ENCODE measurements at places on chromosomes 12 and 14.

GRCh38 chr12:30320561-30320960 is 375.1 kb downstream of the IPO8 start:
- no peak for DNase-seq

- DNase-seq: peak; percentile 43
These were observed 107.9 kb upstream of the GZMB start for GRCh38 chr14:24741871-24742270.

DNA sequence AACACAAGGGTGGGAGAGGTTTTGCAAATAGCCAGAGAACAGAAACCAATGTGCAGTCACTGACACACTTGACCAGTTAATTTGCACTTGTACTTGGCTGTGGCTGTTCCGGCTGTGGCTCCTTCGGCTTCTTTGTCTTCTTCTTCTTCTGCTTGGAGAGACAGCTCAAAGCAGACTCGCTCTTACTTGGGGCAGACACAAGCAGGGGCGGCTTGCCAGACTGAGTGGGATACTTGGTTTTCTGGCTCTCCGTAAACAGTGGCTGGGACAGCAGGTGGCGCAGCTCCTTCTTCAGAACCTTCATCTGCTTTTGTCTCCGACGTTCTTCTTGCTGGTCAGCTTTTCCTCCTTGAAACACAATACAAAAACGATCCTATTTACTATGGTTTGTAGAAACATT is 25.0 kb downstream of the OTUB2 start:
- DNase-seq: peak; percentile 50

- peak; percentile 86 for DNase-seq
These were observed 3.8 kb downstream of the TXNRD1 start for GRCh38 chr12:104219361-104219892.

DNA sequence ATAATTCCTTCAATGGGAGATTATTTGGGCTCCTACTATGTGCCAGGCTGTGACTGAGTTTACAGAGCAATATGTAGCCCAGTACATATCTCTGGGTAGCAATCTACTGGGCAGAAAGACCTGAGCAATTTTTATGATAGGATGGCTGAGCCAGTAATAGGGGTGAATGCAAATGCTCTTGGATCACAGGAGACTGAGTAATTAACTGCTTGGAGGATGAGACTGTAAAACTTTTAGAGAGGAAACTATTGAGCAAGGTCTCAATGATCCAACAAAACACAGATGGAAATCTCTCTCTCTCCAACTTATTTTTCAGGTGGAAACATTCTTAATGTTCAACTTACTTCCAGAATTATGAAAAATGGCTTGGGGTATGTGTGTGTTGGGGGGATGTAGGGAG is 402.2 kb downstream of the AEBP2 start:
- DNase-seq: peak; percentile 45

DNA sequence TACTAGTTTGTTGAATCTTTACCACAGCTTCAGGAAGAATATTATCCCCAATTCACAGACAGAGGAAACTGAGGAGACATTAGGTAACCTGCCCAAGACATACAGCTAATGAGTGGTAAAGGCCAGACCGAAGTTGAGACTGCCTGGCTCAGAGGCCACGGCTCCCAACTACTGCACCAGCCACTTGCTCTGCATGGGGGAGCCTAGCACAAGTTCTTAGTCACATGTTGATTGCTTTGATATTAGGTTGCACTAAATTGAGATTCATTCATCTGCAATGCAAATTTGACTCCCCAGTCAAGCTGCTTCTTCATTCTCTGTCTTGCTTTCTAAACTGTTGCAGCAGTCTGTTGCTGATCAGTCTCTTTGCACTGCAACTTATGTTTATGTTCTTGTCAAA is 25.9 kb upstream of the POLR3B start:
- DNase-seq: no peak

GRCh38 chr12:92753976-92754885 is 51.4 kb downstream of the PLEKHG7 start:
- no peak for DNase-seq

GRCh38 chr12:64006211-64006825 is 161.8 kb downstream of the SRGAP1 start:
- DNase-seq: peak; percentile 49

DNA sequence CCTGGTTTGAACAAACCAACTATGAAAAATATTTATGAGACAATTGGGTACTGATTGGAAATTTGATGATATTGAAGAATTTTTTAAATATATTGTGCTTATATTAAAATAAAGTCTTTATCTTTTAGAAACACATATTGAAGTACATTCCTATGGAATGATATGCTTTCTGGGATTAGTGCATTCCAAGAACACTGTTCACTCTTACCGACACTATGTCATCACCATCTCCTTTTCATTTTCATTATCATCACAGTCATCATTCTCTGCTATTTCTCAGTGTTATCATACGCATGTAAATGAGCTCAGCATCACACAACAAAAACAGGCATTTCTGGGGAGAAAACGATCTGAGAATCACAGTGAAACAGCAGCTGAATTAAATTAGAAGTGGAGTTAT is 513.3 kb upstream of the CCDC196 start:
- peak; percentile 70 for DNase-seq

GRCh38 chr12:13049816-13050215 is 5.6 kb downstream of the FAM234B start:
- DNase-seq: peak; percentile 56

DNA sequence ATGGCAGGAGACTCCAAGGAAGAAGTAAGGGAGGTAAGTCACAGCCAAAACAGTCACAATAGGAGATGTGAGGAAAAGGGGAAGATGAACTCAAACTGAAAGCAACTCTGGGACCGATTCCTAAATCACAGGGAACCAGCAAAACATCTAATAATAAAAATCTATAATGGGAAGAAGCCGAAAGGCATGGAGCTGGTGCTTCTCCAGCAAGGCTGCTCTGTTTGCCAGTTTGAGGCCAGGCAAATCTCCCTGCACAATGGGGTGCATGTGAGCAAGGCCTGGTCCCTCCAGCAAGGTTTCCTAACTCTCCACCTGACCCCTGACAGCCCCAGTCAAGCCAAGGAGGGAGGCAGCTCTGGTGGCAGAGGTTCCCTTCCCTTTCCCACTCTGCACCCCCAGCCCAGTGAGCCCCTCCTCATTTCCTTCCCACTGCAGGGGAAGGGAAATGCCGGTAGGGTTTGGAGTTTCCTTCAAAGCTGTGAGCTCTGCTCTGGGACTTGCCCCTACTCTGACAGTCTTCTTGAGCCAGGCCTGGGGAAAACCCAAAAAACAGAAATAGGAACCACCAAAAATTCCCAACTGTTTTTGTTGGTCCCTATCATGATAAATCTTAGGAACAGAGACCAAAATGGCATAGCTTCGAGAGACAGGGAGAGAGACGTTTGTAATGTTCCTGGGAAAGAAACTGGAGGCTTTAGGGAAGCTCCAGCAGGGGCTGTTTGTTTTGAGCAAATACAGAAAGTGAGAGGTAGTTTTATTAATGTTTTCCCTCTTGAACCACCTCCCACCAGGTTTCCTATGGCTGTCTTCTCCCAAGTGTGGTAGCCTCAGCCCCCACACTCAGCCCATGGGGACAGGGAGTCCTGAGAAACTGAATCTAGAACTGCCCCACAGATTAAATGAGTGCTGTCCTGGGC is 34.6 kb downstream of the FMNL3 start:
- no peak for DNase-seq

- DNase-seq: no peak
These were observed 84.4 kb upstream of the NEDD1 start for GRCh38 chr12:96822641-96823040.

- no peak for DNase-seq
These were observed 68.5 kb downstream of the SPPL3 start for GRCh38 chr12:120835657-120836056.

DNA sequence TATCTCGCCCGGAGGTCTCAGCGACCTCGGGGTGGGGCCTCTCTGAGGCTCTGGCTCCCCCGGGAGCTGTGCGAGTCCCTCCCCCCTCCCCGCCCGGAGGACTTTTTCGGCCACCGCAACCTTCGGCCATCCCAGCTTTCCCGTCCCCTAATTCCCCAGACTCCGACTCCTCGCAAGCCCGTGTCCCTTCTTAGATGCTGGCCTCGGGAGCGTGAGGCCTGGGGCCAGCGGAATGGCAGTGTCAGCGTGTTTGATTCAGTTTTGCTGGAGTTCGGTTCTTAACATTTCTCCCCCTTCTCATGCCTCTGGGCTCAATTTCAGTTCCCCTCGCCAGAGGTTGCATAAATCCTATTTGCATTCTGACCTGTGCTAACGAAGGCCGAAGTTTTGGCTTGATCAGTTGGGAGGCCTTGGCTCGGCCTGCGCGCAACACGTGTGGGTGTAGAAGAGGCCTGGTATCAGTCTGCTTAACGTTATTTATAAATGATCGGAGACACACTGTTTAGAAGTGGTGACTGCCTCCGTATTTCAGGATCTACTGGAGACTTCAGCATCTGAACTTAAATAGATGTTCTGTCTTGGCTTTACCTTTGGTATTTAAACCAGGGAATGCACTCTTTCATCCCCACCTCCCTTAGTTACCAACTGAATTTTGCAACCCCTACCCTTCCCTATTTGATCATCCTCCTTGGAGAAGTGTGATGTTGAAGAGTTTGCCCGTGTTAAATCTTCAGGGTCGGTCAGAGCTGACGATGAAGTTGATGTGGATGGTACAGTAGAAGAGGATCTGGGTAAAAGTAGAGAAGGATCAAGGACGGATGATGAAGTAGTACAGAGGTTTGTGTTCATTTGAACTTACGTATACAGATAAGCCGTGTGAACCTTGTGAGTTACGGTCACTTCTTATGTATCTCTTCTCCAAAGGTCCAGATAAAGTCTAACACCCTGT is 851 bp downstream of the HSP90B1 start:
- peak; percentile 49 for DNase-seq

DNA sequence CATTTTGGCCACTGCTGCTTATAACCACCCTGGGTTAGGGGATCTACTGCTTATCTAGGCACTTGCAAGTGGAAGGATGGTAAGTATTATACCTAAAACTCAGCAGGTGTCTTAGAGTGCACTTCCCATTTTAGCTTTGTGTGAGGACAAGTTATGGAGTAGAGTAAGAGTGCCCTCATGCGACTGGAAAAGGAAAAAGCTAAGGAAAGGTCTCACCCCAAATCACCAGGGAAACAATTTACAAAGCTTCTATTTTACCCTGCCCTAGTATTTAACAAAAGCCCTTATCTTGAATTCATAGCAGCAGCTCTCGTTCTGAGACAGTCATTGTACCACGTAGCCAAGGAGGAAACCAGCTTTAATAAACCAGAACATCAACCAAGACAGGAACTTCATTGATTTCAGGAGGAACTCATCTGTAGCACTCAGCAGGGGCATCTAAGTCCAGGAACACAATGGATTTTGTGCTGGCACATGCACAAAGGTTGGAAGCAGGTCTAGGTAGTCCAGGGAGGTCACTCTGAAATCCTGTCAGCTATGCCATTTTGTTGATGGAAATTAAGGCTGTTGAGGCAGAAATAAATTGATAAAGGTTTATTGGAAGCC is 2.9 kb downstream of the RDH12 start:
- peak; percentile 67 for DNase-seq

DNA sequence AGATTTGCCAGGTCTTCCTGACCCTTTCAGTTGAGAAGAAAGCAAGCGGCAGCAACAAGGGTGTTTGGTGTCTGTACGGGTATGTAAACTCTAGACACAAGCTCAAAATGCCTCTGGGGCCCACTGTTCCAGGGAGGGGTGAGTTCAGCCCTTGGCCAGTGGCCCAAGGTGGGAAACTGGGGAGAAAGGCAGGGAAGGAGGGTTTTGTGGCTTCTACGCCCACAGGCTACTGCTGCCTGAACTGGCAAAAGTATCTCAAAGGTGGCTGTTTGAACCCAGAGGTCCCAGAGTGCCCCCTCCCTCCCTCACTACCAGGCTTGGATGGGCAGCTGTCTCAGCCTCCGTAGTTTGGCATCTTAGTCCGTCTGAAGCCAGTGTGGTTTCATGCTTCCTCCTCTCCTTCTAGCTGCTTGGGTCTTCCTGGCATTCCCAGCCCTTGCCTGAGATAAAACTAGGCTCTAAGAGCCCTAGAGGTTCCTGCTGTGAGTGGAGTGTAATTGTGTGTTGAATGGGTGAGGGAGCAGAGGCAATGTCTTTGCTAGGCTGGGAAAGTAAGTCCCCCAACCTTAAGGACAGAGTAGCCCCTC is 5.5 kb downstream of the HOXC5 start:
- DNase-seq: no peak

DNA sequence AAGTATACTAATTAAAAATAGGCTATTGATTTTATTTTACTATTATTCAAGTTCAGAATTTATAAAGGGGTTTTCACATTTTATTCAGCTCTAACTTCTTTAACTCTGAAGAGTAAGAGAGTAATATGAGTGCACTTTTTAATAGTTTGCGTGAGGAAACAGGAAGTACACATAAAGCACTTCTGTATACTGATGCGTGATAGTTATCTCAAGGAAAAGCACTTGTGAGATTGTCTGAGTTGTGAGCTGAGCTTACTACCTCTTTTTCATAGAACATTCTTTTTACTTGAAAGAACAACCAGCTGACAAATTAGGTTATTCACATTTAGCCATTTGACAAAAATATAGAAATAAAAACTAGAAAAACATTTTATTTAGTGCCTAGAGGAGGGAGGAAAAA is 1.9 kb downstream of the RAD51AP1 start:
- DNase-seq: no peak

DNA sequence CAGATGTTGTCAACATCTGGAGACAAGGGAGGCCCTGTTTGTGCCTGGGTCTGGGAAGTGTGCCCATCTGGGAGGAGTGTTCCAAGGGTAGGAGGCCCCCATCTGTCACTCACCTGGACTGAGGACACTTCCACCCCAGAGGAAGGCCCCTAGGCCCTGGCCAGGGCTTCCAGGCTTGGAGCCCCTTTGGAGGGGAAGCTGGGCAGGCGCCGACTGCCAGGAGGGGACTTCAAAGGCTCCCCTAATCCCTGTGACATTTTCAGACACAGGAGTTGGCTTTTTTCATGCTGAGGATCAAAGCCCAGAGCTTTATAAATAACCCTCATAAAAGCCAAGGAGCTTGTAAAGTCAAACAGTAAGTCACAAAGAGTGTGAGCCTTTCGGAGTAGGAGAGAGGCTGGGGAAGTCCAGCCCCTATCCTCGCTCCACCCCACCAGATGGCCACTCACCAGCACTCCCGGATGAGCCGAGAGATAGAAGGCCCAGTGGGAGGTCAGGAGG is 17.6 kb upstream of the FAM222A start:
- no peak for DNase-seq

DNA sequence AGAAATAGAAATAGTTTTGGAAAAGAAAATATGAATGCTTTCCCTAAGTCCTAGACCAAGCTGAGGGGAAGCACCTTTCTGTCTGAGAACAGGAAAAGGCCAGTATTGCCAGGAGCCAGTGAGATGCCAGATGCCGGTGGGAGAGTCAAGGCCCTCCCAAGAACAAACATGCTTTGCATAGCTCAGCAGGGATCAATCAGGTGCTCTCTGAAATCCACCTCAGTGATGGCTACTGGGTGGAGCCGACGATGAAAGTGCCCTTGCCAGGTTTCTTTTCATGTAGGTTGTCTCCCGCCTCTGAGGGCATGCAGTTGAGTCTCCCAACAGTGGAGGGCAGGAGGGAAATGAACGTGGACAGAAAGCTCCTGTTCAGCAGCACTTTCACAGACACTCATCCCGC is 28.3 kb downstream of the DEGS2 start:
- DNase-seq: no peak

- no peak for DNase-seq
These were observed 9.0 kb upstream of the SIX1 start for GRCh38 chr14:60658211-60658690.
